ENCODE measurements at places on chromosomes 12 and 14. TPM values are rescaled to one million over a fixed set of nuclear protein-coding genes. Genes with fewer than 3 reads are reported as not detected.

The LRIG3 gene
- polyA plus RNA-seq, result not detected

The MYL2 gene
- not detected for polyA plus RNA-seq

The CKB gene
- 0.34 TPM for polyA plus RNA-seq

DNA sequence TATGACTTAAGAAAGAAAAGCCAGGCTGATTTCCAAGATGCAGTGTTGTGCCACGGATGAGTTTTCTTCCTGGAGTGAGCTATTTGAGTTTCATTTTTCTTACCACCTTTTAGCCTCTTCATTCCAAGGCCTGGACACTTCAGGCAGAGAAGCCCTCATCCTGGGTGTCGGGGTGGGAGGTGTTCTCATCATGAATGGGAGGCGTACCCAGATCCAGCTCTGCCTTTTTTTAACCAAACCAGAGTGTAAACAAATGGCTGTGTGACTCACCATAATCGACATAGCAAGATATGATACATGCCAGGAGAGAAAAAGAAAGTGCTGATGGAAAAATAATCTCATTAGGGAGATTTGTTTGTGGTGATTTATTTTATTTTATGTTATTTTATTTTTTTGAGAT lies 79.9 kb downstream of the ARF6 start:
- DNase-seq, result peak; percentile 30

GRCh38 chr12:5305425-5305824 lies 126.5 kb upstream of the NTF3 start:
- no peak for DNase-seq

DNA sequence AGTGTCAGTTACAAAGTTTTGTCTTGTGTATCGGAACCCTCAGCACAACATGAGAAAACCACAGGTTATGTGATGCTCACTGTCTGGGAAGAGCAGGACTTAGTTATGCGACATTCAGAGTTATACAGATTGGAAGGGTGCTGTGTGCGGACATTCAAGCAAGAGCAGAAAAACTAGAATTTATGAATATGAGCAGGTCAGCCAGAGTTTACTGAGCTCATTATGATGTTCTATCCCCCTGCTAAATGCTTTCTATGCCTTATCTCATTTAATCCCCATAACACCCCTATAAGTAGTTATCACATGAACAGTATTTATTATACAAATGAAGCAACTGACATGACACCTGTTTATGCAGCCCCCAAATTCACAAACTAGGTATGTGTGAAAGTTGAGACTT lies 1083.2 kb downstream of the FLRT2 start:
- DNase-seq, result no peak

DNA sequence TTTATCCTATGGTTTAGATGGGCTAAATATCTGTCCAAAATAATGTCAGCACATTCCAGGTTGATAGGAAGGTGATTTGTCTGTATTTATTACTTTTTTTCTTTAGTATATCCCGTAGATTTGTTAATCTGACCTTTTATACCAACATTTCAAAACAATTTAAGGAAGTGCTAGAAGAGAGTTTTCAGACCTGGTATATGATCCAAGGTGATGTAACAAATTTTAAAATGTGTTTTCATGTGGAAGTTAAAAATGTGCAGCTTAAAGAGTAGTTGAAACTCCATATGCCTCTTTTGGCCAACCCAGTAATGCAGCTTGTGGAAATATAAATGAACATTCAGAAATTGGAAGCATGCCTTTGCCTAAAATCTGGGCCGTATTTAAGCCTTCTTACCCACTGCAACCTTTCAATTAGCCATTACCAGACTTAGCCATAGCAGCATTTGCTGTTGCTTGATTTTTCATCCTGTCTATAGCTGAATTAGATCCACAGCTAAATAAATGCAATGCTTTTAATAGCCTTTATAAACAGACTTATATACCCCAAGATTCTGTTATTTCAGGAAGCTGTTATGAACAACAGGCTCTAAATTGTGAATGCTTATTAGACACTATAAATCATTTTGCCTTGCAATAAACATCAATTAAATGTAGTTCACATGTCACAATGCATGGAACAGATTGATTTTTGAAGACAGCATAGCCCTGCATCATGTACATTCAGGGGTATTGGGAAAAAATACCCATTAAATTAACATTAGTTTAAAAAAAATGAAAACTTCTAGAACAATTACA lies 271.2 kb downstream of the PDZRN4 start:
- DNase-seq, result no peak

DNA sequence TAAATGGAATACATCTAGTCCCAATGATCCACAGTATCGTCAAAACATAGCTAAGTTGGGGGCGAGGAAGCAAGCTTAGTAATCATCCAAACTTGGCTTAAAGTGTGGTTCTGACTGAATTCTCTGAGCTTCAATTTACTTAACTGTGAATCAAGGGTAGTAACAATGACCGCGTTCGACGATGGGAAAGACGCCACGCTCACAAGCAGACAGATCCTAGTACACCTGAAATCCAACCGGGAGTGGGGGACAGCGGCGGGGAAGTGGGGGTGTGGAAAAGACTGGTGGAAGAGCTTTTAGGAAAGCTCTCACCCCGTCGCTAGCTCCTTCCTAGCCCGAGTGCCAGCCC lies 433 bp downstream of the COX16 start:
- no peak for DNase-seq
